ENCODE measurements at places on chromosomes 2 and 18.
A peak's percentile ranks its signal among the peaks of the same experiment; 100 is the strongest.

- DNase-seq, result no peak
These were observed 9.6 kb upstream of the NTSR2 start for GRCh38 chr2:11679486-11680181.

DNA sequence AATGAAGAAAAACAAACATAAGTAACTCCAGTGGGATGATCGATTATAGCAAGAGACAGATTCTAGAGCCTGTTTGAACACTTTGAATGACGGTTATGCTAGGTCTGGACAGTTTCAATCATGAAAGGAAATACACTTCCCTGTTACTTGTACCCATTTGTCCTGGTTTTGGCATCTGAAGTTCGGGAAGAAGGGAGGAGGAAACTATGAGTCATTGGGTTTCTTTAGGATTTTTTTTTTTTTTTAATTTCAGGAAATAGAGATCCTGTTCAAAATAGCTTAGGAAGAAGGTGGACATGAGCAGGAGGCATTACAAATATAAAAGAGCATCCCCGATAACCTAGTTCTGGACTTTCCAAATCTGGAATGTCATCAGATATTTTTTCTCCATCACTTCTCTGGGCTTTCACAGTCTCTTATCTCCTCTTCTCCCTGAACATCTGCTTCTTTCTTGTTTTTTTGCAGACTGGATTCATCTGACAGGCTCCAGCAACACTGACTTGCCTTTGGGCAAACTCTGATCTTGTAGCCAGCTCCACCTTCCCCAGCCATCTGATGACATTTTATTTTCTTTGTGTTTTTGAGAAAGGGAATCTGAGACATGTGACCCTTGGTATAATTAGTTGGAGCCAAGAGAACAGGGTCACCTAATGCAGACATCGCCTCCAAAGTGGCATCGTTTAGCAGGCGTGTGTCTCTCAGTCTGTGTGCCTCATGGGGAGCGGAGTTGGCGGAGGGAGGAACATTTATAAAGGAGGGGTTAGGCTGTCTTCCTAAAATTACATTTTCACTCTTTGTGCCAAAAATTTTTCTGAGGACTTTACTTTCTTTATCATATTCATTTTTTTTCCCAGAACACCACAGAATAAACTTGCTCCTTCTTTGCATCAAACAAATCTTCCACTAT lies 195.3 kb upstream of the EPHA4 start:
- no peak for DNase-seq

DNA sequence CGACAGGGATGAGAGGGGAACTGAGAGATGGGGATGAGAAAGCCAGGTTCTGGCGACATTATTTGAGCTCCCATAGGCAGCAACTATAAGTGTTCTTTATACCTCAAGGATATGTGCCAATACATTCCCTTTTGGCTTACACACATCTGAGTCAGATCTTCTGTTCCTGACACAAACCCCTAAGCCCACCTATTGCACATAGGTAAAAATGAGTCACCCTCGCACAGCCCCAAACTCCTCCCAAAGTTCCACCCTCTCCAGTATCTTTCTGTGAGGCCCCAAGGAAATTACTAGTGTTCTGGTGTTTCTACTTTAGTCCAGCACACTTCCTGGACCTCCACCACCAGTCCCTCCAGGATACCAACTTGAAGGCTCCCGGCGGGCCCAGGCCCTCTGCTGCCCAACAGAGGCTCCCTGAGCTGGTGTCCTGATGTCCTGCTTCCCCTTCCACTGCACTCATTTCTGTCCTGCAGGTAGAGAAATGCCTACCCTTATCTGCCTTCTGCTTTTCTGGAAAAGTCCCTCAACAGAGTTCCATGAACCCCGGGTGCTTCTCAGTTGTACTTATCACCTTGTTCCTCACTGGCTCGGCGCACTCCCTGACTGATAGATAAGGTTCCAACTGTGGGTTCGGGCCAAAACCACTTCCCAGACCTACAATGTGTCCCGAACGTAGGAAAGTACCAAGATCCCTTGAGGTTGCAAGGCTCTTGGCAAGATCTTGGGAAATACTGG lies 125.5 kb downstream of the EN1 start:
- no peak for DNase-seq

- DNase-seq, result no peak
These were observed 1530.9 kb upstream of the LRRTM1 start for GRCh38 chr2:81835321-81836000.

DNA sequence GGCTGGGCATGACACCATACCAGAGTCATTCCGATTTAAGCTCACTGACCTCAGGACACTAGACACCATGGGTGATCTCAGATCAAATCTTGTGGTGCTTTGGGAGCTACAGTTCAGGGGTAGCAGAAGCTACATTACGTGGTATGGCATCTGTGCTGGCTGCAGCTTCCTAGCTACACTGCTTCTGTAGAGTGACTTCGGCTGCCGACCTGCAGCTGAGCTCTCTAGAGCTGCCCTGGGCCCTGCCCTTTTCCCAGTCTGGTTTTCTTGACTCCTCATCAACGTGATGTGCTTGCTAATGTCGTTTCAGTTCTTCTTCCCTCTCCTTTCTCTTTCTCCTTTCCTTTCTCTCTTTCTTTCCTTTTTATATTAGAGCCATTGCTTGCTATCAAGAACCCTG lies 100.2 kb downstream of the AP1S3 start:
- DNase-seq, result no peak

DNA sequence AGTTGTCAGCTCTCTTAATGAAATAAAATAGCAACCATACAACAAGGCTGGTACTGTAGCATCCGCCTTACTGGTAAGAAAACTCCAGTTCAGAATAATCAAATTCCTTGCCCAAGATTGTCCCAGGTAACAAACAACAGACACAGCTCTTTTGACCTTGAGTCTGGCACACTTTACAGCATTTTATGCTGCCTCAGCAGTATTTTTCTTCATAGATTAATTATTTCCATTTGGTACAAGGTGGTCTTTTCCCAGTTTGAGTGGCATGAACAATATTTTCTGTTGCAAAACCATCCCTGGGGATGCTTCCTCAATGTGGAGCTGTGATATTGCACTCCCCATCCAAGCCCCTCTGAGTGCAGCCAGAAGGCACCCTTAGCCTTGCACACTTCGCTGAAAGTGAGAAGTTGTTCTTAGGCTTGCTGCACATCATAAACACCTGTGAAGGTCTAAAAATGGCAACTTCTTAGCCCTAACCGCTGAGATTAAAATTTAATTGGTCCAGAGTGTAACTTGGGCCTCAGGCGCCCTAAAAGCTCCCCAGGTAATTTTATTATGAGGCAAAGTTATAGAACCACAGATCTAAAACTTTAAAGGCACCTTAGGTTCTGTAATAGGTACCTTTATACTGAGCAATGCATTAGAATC lies 523.3 kb downstream of the CMPK2 start:
- no peak for DNase-seq

GRCh38 chr2:35931626-35932025 lies 424.0 kb upstream of the CRIM1 start:
- DNase-seq, result no peak

DNA sequence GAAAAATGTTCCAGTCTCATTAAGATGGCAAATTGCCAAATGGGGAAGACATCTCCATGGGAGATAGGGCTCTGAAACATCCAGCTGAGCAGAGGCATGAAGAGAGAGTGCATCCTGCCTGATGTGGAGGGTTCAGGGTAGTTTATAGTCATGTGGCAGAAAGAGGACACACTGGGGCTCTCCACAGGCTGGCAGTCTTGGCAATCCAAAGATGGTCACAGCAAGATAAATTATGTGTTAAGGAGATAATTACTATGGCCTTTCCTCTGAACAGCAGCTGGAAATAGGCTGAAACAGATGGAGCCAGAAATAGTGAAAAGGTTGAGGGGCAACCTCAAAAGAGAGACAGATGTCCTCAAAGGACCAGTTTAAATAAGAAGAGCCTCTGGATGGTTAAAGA lies 97.2 kb downstream of the DCC start:
- DNase-seq, result no peak

DNA sequence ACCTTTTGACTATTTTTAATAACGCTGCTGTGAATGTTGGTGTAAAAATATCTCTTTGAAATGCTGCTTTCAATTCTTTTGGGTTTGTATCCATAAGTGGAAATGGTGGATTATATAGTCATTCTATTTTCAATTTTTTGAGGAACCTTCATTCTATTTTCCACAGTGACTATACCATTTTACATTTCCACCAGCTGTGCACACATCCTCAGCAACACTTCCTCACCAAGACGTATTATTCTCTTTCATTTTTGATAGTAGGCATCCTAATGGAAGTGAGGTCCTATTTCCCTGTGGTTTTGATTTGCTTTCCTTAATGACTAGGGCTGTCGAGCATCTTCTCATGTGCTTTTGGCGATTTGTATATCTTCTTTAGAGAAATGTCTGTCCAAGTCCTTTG lies 14.8 kb downstream of the CASP10 start:
- DNase-seq, result no peak

GRCh38 chr2:15189216-15189615 lies 371.9 kb downstream of the NBAS start:
- DNase-seq, result no peak

- no peak for DNase-seq
These were observed 286.2 kb upstream of the CXCR4 start for GRCh38 chr2:136404176-136404575.

DNA sequence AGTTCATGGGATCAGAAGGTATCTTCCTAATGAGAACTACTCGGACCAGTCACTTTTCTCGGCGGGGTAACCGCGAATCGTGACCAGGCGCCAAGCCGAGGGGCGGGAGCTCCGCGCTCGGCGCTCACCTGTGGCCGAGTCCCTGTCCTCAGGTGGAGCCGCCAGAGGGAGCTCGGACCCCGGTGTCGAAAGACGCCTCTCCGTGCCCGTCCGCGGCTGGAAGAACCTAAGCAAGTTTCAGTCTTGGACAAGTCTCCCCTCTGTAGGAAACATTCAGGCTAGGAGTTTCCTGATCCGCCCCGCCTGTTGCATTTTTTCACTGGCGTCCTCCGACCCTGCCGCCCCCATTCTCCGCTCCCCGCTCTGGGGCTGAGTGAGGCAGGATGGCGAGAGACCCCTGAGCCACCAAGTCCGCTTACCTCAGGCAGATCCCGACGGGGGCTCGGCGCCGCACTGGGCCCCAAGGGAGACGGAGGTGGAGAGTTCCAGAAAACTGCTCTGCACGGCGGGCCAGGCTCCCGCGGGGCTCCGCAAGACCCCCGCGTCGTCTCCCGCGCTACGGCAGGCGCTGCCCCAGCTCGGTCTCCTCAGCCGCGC lies 480 bp downstream of the DSEL start:
- peak; percentile 78 for DNase-seq

DNA sequence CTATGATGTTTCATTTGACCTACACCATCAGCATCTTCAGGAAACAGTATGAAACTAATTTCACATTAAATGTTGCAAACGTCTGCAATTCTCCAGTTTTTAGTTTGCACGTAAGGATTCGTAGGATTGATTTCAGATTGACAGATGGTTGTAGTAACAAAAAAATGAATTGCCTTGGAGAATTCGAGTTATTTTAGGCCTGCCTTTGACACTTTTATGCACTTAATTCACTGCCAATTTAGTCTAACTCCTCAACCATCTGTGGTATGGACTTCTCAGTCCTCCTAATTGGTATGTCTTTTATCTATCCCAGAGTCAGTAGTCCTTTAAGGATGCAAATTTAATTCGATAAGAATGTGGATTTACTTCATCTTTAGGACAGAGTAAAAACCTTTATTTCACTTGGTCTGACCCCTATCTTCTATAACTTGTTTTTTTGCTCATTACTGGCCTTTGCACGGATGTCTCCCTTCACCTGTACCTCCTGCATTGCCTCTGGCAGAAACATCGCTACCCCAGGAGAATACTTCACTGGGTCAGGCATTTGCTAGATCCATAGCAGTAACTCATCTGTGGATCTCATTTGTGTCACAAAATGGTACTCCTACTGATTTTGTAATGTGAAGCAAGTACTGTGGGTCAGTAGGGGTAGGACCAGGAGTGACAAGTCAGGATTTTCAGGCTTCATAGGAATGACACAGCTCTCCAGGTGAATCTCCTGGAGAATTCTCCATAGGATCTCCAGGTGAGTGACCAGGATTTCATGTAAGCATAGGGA lies 3.9 kb downstream of the RPL37A start:
- DNase-seq, result no peak

- no peak for DNase-seq
These were observed 31.7 kb upstream of the CYBRD1 start for GRCh38 chr2:171490577-171490976.

DNA sequence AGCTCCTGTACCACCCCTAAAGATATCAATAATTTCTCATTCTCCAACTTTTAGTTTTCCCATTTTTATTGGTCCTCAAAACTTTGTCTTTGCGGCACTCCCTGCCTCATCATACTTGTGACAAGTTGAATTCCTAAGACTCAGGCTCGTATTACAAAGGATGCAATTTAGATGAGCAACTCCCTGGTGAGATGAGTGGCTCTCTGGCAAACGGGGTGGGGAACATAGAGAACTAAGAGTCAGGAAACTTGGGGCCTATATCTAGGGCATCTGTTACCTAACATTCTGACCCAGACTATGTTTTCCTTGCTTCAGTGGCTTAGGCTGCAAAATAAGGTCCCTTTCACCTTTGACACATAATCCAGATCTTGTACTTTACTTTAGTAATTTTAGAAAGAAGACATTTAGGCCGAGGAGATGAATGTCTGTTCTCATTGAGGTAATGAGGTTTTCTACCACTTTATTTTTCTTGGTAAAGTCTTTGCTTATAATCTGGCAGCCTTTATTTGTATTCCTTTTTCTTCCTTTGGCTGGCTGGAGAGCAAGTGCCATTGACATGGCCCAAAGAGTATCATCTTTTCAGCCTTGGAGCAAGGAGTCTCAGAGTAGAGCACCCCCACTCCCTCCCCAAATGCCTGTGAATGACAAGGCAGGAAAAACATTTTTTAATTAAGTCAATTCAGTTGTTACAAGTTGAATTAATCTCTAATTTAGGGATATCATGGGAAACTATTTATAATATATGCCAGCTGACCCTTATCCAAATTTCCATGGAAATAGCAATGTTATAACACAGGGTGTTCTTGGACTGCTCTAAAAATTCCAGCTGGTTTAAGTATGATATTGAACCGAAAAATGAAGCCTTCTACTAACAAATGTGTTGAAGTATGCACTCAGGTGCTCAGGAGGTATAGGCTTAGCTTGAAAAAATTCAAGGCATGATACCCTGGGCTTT lies 15.2 kb downstream of the TSPYL6 start:
- peak; percentile 6 for DNase-seq

GRCh38 chr18:2824865-2825264 lies 21.9 kb upstream of the EMILIN2 start:
- no peak for DNase-seq

DNA sequence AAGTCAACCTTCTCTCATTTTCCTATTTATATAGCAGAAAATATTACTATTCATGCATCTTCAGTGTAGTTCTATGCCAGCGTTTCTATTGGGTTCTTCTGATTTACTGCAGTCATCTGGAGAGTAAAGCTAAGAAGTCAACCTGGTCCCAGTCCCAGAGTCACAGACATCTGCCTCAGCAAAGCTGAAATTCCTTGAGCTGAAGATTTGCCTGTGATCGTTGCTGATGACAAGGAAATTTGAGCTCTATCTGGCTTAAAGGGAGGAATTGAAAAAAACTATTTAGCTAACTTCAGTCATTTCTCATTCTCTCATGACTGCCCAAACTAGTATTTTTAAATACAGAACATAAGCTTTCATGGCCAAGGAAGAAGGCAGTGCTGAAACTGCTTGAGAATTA lies 45.7 kb downstream of the RND3 start:
- DNase-seq, result no peak

- DNase-seq, result no peak
These were observed 1.4 kb downstream of the SMC6 start for GRCh38 chr2:17752246-17752645.

- peak; percentile 82 for DNase-seq
These were observed 304.0 kb downstream of the LPIN1 start for GRCh38 chr2:12050396-12050795.
